ENCODE measurements at places on chromosomes 7 and 10.
A peak's percentile ranks its signal among the peaks of the same experiment; 100 is the strongest.

- DNase-seq: no peak
Measured at GRCh38 chr7:19957664-19958063, 184.2 kb upstream of the TMEM196 start.

- no peak for DNase-seq
Measured at GRCh38 chr10:29356931-29357330, 68.1 kb downstream of the LYZL1 start.

DNA sequence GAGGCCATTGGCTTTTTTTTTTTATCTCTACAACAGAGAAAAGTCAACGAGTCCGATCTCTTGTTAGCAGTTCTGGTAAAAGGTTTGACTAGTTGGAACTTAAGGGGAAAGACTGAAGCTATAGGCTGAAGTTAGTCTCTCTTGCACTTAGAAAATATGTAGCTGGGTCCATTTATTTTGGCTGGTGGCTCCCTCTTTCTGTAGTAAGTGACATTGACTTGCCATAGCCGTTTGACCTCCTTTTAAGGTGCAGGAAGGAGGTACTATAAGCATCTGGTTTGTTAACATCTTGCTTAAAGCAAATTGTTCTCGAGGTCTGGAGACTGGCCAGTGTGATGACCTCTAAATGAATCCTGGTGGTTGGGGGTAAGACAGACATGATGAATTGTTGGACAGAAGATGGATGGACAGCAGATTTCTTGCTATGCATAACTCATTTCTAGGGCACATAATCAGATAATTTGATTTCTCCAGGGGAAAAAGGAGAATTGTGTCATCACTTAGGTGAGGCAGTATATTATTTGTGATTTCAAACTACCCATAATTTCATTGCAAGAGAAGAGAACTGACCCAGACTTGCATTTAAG is 356.3 kb upstream of the GALNT17 start:
- DNase-seq: peak; percentile 17

- DNase-seq: no peak
Measured at GRCh38 chr10:120710076-120710475, 141.1 kb upstream of the WDR11 start.

DNA sequence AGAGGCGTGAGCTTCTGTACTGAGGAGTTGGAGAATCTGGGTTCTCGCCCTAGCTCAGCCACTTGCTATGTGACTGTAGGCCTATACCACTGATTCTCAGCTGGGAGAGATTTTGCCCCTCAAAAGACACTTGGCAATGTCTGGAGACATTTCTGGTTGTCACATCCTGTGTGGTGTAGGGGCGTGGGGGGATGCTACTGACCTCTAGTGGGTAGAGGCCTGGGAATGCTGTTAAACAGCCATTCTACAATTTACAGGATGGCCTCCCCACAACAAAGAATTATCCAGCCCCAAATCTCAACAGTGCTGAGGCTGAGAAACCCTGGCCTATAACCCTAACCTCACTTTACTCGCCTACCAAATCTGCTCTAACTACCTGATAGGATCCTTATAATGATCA is 58.8 kb upstream of the GAD2 start:
- no peak for DNase-seq

- no peak for DNase-seq
Measured at GRCh38 chr7:111174510-111174909, 83.6 kb downstream of the LRRN3 start.

DNA sequence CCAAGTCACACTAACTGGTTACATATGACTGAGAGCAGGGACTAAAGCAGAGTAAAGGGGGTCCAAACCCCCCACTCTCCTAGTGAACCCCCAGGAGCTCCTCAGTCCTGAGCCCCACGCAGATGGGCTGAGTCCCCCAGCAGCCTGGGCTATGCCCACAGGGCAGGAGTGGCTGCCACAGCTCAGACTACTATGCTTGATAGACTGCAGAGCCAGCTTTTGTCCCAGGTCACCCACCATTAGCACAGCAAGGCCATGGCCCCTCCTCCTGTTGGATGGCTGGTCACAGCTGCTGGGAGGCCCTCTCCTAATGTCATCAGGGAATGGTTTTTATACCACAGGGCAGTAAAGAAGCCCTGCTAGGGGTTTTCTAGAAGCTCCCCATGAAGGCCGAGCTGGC is 46.3 kb upstream of the FGFR2 start:
- no peak for DNase-seq

DNA sequence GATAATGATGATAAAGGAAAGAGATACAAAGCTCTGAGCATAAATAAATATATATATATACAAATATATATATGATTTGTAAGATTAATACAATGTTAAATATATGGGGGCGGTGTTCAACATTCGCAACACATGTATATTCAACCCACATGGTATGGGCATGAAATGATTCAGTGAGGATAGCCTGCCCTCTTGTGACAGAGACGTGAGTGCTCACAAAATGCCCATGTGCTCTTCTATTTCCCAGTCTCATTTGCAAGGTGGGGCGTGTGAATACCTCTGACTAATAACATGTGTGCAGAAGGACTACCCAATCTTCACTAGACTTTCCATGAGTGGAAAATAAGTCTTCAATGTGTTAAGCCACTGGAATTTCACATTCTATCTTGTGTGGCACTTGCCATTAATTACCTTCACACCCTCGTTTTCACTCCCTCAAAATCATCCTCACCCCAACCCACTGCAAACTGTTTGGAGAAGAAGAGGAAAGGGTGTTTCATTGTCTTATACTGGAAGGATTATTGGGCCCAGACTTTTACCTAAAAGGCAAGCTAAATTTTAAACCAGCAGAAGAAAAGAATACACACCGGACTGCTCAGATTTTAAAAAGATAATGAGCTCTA is 26.9 kb downstream of the ASAH2 start:
- DNase-seq: peak; percentile 28

GRCh38 chr10:34171957-34172527 is 643.1 kb downstream of the PARD3 start:
- DNase-seq: no peak

- DNase-seq: no peak
Measured at GRCh38 chr10:19785366-19785765, 30.9 kb upstream of the PLXDC2 start.

DNA sequence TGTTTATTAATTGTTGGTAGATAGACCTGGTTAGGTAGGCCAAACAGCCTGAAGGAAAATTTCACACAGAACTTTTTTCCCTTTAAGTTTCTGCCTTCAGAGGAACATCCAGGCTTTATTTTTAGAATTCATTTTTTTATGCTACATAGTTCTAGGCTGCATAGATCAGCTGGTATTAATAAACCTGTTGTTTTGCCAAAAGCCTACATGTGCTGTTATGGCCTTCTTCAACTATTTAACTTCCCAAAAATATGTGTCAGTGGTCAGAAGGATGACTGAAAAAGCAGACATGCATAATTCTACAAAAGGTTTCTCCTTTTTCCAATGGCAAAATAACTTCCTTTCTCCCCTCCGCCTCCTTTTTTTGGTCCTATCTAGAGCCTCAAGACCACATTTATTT is 303.0 kb upstream of the DKK1 start:
- DNase-seq: no peak

DNA sequence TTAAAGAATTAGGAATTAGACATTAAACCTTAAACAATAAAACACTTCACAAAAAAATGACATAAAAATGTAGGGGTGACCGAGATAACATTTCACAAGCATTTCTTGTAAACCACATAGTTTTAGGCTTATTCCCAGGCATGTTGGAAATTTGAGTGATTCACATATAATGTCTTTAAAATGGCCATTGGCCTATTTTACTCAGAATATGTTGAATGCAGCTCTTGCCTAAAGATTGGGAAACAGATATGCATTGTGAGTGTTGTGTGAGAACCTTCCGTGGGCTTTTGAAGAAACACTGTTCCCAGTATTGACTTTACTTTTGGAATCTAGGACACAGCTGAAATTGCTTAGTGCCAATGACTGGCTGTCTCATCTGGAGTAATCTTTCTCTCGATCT is 79.6 kb downstream of the ARL5B start:
- no peak for DNase-seq

DNA sequence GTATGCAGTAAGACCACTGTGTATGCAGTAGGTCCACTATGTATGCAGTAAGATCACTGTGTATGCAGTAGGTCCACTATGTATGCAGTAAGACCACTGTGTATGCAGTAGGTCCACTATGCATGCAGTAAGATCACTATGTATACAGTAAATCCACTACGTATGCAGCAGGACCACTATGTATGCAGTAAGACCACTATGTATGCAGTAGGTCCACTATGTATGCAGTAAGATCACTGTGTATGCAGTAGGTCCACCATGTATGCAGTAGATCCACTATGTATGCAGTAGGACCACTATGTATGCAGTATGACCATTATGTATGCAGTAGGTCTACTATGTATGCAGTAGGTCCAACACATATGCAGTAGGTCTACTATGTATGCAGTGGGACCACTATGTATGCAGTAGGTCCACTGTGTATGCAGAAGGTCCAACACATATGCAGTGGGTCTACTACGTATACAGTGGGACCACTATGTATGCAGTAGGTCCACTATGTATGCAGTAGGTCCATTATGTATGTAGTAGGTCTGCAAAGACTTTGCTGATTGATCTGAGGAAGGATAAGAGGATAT is 313.6 kb downstream of the ADARB2 start:
- DNase-seq: no peak

- no peak for DNase-seq
Measured at GRCh38 chr10:53430127-53430891, 657.7 kb upstream of the MBL2 start.

GRCh38 chr10:125344573-125345171 is 184.3 kb upstream of the CTBP2 start:
- DNase-seq: no peak

DNA sequence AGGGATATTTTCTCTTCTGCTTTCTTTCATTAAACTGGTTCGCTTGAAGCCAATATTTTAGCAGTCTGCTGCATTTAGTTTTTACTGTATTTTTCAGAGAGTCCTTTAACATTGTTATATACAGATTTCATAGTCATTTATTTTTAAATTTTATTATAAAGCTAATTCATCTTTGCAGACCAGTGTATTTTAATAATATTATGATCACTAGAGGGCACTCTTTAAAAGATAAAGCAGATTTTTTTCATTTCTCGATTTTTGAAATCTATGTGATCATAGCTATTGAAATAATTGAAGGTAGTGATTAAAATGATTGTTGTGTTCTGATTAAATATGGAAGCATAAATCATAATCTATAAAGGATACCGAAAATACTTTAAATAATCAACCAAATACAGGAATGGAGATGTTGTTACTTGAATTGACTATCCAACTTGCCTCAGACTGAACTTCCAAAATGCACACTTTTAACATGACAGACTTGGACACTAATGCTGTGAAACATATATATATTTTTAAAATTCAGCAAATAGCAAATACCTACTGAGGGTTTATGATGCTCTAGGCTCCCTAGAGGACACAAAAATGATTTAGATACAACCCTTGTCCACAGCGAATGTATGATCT is 35.2 kb downstream of the ST7 start:
- no peak for DNase-seq

DNA sequence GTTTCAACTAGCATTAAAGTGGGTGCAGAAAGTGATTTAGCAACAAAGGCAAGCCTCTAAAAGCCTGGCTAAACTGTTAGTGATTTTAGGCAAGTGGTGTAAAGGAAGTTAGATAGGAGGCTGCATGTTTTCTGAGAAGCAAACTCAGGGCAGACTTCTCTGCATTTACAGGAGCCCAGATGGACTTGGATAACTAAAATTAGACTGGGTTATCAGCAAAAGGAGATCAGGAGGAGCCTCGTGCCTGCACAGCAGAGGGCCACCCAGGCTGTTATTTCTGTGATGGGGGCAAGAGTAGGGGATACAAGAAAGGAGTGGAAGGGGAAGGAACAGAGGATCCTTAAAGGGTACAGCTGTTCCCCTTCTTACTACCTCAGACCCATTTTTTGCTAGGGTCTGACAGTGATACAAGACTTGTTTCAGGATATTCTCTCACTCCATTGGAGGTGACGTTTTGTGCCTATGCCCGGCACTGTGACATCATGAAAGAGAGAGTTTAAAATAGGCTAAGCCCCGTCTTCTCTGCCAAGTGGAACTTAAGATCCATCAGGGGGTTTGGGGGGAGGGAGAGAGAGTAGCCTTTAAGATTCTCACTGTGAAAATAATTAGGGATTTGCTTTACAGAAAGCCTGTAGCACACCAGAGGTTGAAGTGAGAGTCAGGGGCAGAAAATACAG is 49.6 kb upstream of the PDCD4 start:
- no peak for DNase-seq

All from iPS DF 19.7 (cell line).